Nephron progenitor cell (in vitro differentiated cells): ENCODE measurements at places on chromosomes 5 and 9.

DNA sequence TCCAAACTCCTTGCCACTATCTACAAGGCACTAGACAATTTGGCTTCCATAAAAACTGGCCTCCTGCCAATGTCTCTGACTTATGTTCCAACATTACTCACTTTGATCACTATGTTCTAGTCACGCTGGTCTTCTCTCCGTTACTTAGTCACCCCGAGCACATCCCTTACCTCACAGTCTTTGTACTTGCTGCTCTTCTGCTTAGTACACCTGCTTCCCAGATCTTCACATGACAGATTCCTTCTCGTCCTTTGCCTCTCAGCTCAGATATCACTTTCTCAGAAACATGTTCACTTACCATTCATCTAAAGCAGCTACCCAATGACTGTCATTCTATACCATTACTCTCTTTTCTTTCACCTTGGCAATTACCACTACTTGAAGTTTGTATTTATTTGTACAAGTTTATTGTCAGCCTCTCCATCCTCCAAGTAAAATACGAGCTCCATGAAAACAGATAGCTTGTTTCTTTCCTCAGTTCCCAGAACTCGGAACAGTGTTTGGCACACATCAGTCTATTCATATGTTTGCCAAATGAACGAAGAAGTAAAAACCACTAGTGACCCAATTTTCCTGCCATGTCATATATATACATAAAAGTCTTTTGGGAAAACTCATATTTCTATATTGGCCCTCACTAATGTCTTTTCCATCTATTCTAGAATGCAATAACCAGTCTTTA, 5.9 kb upstream of the SLC22A5 start:
- no peak for DNase-seq

DNA sequence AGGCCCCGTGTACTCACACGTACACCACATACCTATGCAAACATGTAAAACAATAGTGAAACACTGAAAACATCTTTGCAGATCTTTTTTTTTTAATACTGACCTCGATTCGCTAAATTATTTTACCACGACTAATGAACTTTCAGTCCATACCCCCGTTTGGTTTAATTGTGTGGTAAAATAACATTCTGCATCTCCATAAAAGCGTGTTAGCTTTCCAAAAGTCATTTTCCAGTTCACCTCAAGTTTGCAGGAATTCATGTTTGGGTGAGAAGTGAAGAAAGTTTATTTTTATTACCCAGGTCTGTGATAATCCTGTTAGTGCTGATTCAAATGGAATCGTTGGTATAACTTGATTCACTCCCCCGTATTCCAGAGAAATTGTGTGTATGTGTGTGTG, 652 bp downstream of the ARSK start:
- no peak for DNase-seq

DNA sequence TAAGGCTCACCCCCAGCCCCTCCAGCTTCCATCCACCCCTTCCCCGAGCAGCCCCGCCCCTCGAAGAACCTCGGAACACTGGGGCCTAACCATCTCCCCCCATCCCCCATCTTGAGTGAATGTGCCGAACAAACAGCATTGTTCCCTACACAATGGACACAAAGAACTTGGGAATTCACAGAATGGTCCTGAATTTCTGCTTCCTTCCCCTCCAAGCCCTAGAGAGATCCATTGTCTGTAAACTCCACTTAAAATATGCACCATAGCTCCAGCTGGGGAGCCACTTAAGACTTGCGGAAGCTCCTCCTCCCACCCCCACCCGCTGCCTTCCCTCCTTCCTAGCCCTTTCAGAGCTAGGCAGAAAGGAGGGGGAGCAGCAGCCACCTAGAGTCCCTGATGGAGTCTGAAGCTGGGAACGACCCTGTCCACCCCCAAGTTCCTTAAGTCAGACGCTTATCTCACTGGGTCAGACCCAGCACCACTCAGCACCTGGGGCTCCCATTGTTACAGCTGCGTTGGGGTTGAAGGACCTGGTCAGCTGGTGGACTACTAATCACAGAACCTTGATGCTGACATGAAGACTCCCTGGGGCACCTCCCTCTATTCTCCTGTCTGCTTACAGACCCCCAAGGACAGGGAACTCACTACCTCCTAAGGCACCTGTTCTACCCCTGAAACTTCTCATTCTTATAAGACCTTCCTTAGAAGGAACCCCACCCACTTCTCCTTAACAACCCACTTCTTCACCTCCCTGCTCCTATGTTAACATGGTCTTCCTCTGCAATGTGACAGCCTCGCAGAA, 61.4 kb downstream of the PCDH1 start:
- DNase-seq = no peak

- no peak for DNase-seq
Observed at GRCh38 chr9:97771641-97772040, 74.5 kb upstream of the XPA start.

- DNase-seq = no peak
Observed at GRCh38 chr5:55333811-55334210, 26.0 kb downstream of the MTREX start.

DNA sequence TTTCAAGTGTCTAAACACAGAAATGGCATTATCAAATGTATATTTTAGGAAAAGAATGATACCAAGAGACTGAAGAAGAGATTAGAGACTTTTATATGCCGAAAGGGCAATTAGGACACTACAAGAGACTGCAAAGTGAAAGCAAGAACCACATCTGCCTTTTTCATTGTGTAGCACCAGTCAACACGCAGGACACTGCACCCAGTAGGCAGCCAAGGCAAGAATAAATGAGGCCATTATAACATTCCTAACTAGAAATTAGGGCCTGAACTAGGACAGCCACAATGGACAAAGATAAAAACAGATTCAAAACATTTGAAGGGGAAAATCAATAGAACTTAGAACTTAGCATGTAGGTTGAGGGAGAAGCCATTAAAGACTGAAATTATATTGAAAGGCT, 10.8 kb downstream of the CETN3 start:
- DNase-seq = no peak

DNA sequence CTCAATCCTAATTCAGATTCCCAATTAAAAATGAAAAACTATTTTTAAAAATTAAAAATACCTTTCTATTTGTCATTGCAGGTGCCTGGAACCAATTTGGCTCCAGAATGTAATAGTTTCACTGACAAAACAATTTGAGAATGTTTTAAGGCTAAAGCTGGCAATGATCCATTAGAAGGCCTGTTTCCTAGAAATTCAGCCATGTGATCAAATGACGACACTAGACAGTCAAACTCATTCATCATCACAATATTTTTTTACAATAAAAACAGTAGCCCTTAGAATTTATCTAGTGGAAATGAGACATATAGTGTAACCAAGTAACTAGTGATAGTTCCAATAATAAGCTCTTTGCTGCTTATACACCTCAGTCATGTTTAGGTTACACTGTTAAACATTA, 75.4 kb upstream of the MAP3K1 start:
- no peak for DNase-seq

DNA sequence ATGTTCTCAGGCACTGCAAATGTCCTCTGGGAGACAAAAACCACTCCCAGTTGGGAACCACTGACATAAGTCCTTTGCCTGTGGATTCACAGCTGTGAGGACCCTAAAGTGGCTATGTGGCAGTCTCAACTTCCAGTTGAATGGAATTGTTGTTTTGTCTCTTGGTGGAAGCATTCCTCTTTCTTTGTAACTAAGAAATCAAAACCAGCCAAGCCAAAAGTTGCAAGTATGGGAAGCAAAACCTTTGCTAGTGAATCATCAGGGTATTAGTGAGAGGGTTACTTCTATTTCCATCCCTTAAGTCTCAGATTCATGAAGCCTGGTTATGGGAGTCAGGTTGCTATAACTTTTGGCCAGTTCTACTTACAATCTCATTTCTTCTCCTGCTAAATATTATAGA, 49.8 kb upstream of the RPS23 start:
- DNase-seq = no peak

GRCh38 chr5:33772380-33772897, 119.4 kb downstream of the ADAMTS12 start:
- DNase-seq = no peak

GRCh38 chr5:98535901-98536300, 237.6 kb upstream of the RGMB start:
- DNase-seq = no peak

- DNase-seq = peak; percentile 6
Observed at GRCh38 chr5:89968958-89969381, 440.6 kb downstream of the CETN3 start.
